Suprapubic skin (tissue), 4 donors: ENCODE measurements at places on chromosomes 3 and 15. TPM values are rescaled to one million over a fixed set of nuclear protein-coding genes. Genes with fewer than 3 reads are reported as not detected.

Gene PLA2G4D
- total RNA-seq: 23.6 TPM

Gene LRRC15
- 23.7 TPM for total RNA-seq

Gene SCAANT1
- not detected for total RNA-seq

Gene MITF
- 19.4 TPM for total RNA-seq

DNA sequence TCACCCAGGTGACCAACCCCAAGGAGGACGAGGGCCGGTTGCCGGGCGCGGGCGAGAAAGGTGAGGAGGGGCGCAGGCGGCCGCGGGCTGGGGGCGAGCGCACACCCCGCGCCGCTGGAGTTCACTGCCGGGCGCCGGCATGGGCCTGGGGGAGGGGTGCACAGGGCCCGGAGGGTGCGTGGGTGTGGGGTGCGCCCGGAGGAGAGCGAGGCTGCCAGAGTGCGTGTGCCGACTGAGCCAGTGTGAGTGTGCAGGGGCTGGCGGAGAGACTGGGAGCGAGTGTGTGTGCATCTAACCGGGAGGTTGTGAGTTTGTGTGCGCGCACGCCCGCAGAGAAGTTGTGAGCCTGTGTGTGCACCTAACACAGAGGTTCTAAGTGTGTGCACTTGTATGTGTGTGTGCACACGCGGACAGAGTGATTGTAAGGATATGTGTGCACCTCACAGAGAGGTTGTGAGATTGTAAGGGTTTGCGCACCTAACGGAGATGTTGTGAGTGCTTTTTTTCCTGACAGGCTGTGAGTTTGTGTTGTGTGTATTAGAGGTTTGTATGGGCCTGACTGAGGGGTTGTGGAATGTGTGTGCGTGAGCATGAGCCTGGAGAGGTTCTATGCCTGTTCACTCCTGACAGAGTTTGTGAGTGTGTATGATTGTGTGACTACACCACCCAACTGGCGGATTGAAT lies 681 bp downstream of the CTDSPL start:
- DNase-seq: no peak
- H3K4me1 ChIP-seq: peaks cover 60% of the 10 kb centered on the region
- H3K36me3 ChIP-seq: no peaks in the 10 kb centered on the region
- peak overlapping the region; percentile 89 for H3K27ac ChIP-seq
- no peaks in the 10 kb centered on the region for H3K27me3 ChIP-seq

DNA sequence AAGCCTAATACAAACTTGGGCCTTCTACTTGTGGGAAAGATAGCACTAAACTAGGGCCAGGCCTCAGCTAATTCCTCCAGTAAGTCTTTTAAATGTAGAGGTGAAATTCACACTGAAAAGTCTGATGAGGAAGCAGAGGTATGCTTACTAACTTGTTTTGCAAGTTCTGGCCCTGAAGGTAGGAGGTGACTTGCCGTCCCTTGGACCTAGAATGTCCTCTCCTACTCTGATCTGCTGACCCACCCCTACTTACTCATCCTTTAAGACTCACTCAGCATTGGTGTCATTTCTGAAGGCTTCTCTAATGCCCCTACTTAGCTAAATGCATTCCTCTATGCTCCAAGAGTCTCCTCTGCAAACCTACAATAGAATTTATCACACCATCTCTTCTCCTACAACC lies 19.4 kb downstream of the RIOX2 start:
- no peak overlapping the region for H3K4me3 ChIP-seq
- no peak for DNase-seq
- H3K27ac ChIP-seq: peak overlapping the region; percentile 43
- no peaks in the 10 kb centered on the region for H3K27me3 ChIP-seq
- H3K36me3 ChIP-seq: peaks cover 72% of the 10 kb centered on the region

DNA sequence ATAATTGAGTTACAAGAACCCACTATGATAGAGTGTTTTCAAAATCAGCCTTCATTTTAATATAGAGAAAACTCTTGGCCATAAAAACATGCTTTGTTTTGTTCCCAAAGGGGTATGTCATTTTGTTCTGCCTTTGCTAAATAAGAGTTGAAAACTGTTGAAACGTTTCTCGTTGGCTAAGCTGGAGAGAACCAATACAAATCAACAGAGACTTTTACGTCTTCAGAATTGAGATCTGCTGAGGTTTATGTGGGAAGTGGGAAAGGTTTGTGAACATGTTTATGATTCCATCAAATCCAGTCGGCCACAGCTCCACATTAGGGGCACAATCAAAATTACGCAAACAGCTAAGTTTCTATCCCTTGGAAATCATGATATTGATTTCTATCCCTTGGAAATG lies 102.0 kb downstream of the IGF2BP2 start:
- no peak overlapping the region for H3K27ac ChIP-seq
- no peaks in the 10 kb centered on the region for H3K36me3 ChIP-seq
- DNase-seq: no peak
- no peak overlapping the region for H3K4me3 ChIP-seq
- no peaks in the 10 kb centered on the region for H3K27me3 ChIP-seq
- H3K4me1 ChIP-seq: peaks cover under 1% of the 10 kb centered on the region

DNA sequence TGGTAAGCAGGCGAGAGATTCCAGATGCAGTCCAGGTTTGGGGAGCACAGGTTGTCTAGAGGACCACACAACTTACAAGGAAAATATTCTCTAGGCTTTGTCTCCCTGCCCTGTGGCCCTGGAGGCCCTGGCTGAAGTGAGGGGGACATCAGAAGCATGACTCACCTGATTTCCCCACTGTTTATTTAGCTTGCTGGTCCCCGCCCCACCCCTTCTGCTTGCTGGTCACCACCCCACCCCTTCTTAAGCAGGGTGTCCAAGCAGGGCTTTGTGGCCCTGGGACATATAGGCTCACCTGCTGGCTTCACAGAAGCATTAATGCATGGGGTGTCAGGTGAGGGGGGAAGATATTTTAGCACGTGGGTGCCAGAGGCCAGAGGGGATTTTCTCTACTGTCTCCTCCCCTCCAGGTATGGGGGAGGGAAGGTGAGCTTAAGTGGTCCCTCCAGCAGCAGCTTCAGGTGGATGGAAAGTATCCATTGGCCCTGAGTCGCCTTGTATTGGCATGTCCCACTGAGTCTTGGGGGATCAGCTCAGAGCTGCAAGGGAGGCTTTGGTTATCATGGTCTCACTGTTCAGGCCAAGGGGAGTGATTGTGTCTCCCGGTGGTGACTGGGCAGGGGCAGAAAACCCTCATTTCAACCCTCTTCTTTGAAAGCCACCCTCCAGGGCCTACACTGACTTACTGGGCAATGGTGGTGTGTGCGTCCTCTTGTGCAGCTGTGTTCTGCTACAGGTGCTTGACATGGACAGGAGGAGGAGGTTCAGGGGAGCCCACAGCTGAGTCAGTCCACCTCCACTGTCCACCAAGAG lies 49.8 kb downstream of the GASK1A start:
- no peak overlapping the region for H3K27ac ChIP-seq
- no peak for DNase-seq
- H3K36me3 ChIP-seq: no peaks in the 10 kb centered on the region
- peaks cover 5% of the 10 kb centered on the region for H3K4me1 ChIP-seq
- H3K27me3 ChIP-seq: no peaks in the 10 kb centered on the region

GRCh38 chr15:71611553-71612396 lies 198.6 kb upstream of the NR2E3 start:
- H3K36me3 ChIP-seq: no peaks in the 10 kb centered on the region
- H3K4me3 ChIP-seq: no peak overlapping the region
- H3K4me1 ChIP-seq: peaks cover 22% of the 10 kb centered on the region
- no peaks in the 10 kb centered on the region for H3K27me3 ChIP-seq

DNA sequence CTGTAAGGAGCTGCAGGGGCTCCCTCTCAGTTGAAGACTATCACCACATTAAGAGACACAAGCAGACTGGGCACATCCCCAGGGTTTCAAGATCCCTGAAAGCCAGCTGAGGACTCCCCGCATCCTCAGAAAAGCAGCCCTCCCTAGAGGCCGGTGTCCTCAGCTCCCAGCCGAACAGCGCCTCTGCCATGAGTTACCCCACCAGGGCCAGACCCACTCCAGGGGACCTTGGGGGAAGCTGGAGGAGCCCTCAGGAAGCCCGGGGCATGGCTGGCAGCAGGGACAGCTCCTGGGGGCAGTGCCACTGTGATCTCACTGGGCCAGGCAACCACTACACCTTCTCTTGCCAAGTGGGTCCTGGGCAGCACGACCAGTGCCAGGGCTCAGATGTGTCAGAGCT lies 8.1 kb downstream of the KLF15 start:
- no peak overlapping the region for H3K4me3 ChIP-seq
- H3K27ac ChIP-seq: no peak overlapping the region
- peaks cover 15% of the 10 kb centered on the region for H3K36me3 ChIP-seq
